Stimulated activated CD4-positive, alpha-beta T cell treated with anti-CD3 and anti-CD28 coated beads, Interleukin-1b, Interleukin-23, amount 100 ng/mL, for 1 hour (primary cell): ENCODE measurements at places on chromosomes 7 and 10.

GRCh38 chr7:95593343-95593742 is 3.0 kb downstream of the PDK4 start:
- DNase-seq, result no peak

- no peak for DNase-seq
These were observed 335.8 kb downstream of the PRPF18 start for GRCh38 chr10:13922586-13922985.

GRCh38 chr7:154308928-154309327 is 256.7 kb downstream of the DPP6 start:
- no peak for DNase-seq

DNA sequence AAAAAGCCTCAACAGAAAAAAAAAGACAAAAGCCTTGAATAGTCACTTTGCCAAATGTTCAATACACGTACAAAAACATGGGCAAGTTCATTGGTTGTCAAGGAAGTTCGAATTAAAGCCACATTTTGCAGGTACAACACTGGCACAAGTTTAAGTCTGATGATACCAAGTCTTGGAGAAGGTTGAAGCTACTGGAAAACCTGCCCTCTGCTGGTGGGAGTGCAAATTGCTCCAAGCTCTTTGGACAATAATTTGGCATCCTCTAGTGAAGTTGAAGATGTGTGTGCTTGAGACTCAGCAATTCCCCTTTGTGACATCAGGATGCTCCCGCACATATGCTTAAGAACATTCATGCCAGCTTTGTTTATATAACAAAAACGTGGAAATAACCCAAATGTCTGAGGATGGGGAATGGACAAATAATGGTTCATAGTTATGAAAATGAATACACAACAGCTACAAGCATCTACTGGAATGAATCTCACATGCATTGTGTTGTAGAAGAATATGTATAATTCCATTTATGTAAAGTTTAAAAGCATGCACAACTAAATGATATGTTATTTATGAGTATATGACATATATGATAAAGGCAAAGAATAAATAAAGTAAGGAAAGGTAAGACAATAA is 120.0 kb upstream of the PLPP4 start:
- DNase-seq, result peak; percentile 35

DNA sequence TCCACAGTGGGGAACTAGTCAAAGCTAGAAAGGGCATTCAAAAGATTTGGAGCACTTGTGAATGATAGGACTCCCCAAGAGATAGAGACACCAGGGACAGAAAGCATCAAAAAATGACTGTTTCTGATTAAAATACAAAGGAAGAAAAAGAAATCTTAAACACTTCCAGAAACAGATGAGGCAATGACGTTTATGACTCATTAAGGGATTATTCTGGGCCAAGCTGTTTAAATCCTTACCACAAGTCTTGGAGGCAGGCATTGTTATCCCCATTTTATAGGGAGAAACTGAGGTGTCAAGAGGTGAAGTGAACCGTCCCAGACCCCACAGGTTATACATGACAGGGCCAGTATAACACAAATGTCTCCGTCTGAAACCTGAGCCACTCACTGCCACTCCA is 68.3 kb upstream of the AMPH start:
- no peak for DNase-seq
